IPS DF 6.9 (cell line): ENCODE measurements at places on chromosomes 11 and 22.

- DNase-seq, result no peak
These were observed 593 bp downstream of the SSH3 start for GRCh38 chr11:67303835-67304411.

DNA sequence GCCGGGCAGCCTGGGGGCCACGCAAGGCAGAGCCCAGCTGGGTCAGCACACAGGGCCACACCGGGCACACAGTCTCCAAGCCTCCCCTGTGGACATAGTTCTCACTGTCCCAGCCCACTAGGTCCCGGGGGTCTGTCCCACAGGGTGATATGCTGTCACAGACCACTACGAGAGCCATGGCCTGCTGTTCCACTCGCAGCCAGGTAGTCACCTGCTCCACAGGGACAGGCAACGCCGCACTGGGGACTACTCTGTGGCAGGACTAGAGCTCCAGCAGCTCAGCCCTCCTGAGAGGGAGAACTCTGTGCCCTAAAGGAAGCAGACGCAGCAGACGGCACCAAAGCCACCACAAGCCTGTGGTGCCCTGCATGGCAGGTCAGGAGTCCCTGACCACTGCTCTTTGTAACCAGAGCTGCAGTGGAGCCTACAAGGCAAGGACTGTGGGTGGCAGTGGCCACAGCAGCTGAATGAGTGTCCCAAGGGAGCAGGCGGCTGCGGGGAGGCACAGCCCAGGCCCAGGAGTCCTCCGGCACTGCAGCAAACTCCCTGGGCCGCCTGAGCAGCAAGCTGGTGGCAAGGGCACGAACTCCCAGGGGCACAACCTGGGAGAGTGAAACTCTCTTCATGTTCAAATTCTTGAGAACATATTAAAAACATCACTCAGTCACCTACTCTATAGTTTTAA is 171.2 kb upstream of the GRK3 start:
- no peak for DNase-seq

GRCh38 chr11:10934293-10934860 is 76.5 kb upstream of the ZBED5 start:
- no peak for DNase-seq

GRCh38 chr11:65917077-65917433 is 1.8 kb downstream of the C11orf68 start:
- no peak for DNase-seq

DNA sequence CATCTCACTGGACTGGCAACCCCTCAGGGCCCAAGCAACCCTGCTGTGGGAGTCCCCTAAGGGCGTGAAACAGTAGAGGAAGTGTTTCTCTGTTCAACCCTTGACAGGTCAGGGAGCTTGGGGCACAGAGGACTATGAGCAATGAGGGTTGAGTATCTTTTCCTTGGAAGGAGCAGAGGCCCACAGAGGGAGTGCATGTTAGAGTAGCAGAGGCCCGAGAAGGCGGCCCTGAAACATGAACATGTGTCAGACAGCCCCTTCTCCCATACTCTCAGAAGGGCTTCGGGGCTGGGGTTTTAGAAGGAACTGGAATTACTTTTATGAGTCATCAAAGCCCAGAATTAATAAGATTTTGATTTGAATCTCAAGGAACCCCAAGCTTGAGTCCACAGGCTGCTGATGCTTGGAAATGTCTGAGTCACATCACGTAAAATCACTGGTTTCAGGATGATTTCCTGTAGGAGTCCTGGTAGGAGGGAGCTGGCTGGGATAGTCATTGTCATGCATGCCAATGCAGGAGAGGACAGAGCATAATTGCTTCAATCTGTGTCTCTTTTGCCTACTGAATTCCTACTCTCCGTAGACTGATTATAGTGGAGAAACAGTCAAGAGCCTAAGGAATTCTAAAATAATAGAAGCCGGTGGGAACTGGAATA is 22.6 kb downstream of the C11orf71 start:
- DNase-seq, result no peak

- no peak for DNase-seq
These were observed 26.0 kb downstream of the ZNRF3 start for GRCh38 chr22:28909375-28909774.

DNA sequence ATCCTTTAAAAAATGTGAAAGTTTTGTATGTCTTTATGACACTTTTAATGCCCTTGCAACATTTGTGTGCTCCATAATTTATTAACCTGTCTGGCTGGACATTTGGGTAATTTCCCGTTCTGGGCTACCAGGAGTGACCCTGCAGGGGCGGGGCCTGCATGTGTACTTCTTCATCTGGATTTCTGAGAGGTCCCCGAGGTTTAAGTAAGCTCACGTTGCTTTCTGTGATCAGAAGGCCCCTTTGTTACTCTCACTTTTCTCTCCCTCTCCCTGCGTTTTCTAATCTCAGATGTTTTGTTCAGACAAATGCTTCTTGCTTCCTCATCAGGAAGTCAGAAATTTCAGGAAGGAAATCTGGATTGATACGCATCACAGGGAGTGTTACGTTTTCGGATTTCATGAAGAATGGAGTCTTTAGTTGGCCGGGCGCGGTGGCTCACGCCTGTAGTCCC is 78.9 kb upstream of the CRYBB3 start:
- no peak for DNase-seq

DNA sequence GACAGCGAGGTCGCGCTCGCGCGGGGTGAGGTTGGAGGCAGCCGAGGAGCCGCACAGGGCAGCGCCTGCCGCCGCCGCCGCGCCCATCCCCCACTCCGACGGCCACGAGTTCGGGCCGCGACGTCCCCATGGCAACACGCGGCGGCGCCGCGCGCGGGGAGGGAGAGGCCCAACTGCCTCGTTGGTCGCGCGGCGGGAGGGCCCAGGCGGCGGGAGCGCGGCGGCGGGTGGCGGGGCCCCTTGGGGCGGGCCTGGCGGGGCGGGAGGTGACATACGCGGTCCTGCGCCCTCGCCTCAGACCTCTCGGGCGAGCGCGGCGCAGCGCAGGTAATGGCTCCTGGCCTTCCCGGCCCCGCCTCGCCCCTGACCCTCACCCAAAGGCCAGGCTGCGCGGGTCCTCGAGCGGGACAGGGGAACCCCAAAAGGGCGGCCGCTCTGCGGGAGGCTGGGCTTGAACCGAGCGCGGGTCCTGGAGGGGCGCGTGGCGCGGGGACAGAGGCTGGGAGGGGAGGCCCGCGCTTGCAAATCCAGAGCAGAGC is at the start of gene DEUP1:
Gene DEUP1 (plus strand): TSS at position 297 of the 539 bp plus-strand sequence. CDS start 1,518 bp downstream, outside the sequence.
- no peak for DNase-seq

DNA sequence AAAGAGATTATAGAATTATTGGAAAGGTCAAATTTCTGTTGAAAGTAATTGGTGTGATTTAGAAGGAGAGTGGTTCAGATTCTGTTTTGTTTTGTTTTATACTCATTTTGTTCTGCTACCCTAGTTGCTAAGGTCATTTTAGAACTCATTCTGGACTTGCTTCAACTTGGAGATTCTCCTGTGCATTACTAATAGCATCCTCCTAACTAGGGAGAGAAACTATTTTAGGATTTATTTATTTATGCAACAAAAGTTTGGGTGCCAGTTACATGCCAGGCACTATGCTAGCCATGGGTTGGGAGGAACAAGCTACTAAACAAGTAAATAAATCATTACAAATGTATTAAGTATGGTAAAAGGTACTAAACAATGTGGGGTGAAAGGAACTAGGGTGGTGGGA is 84.0 kb downstream of the YAP1 start:
- no peak for DNase-seq

GRCh38 chr11:6640985-6641701 is 14.5 kb downstream of the DCHS1 start:
- no peak for DNase-seq

- DNase-seq, result no peak
These were observed 17.1 kb upstream of the TRPC6 start for GRCh38 chr11:101600924-101601323.

GRCh38 chr11:27159335-27159679 is 118.7 kb downstream of the BBOX1 start:
- no peak for DNase-seq

DNA sequence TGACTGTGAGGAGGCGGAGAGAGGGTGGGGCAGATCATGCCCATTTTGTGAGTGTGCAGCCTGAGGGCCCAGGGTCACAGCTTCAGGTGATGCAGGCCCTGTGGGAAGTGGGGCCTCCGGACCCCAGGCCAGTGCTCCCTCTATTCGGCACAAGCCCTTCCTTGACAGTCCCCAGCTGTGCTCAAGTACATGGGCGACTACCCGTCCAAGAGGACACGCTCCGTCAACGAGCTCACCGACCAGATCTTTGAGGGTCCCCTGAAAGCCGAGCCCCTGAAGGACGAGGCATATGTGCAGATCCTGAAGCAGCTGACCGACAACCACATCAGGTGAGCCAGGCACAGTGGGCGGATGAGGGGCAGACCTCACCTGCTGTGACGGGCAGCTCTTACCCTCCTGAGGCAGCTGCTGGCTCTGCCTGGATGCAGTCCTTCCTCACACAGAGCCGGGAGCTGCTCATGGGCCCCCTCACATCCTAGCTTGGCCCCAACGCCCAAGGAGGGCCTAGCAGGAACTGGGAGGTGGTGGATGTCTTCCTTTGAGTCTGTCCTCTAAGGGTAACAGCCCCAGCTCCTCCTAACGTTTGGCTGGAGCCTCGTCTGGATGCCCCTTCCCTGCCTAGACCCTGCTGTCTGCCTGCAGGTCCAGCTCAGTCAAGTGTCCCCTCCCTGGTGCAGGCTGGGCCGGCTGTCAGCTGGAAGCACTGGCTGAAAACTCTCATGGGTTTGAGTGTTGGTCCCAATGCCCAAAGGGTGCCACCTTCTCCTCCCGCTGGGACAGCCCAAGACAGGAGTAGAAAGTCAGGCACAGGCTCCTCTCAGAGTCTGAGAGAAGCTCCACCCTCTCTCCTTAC is 76.1 kb downstream of the MYO7A start:
- DNase-seq, result no peak

- DNase-seq, result no peak
These were observed 98.6 kb upstream of the SYT13 start for GRCh38 chr11:45384711-45385241.

- no peak for DNase-seq
These were observed 47.3 kb upstream of the TMEM45B start for GRCh38 chr11:129768356-129768755.

GRCh38 chr11:117870103-117870952 is 6.1 kb downstream of the FXYD6 start:
- DNase-seq, result no peak

GRCh38 chr11:66334605-66335442 is 1.4 kb downstream of the RIN1 start:
- DNase-seq, result no peak

DNA sequence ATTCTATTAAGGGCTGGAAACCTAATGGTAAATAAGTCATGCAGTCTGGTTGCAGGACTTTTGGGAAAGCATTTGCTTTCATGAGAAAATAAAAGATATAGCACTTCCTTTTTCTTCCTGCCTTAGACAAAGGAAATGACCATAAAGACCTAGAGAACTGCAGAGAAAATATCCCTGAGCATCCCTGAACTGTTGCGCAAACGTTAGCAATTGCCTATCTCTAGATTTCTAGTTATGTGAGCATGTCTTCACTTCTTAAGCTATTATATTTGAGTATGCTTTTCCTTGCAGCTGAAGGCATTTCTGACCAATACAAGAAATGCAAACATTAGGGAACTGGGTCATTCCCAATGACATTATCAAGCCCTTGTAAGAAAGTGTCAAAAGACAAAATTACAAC is 110.6 kb downstream of the KIF18A start:
- DNase-seq, result no peak

- DNase-seq, result no peak
These were observed 48.1 kb upstream of the GRAMD1B start for GRCh38 chr11:123381817-123382554.

GRCh38 chr22:49930596-49931412 is 12.4 kb downstream of the CRELD2 start:
- DNase-seq, result no peak

DNA sequence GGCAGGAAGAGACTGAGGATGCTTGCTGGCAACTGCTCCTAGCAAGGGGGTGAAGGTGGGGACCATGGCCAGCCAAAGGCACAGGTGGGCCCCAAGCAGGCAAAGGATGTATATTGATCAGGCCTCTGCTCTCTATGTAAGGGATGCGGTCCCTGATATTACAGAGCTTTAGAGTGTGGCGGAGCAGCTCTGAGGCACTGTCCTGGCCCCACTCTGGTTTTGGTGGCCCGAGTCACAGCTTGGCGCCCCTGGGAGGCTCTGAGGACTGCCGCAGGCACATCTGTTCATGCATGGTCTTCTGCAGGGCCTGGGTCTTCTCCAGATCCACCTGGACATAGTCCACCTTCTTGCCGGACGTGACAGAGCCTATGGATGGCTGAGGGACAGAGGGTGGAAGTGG is 45.5 kb downstream of the GAB4 start:
- no peak for DNase-seq

GRCh38 chr11:81472646-81473045 is 1261.0 kb downstream of the FAM181B start:
- DNase-seq, result no peak
